Muscle of arm (tissue), 14 donors: ENCODE measurements at places on chromosomes 4 and X.

DNA sequence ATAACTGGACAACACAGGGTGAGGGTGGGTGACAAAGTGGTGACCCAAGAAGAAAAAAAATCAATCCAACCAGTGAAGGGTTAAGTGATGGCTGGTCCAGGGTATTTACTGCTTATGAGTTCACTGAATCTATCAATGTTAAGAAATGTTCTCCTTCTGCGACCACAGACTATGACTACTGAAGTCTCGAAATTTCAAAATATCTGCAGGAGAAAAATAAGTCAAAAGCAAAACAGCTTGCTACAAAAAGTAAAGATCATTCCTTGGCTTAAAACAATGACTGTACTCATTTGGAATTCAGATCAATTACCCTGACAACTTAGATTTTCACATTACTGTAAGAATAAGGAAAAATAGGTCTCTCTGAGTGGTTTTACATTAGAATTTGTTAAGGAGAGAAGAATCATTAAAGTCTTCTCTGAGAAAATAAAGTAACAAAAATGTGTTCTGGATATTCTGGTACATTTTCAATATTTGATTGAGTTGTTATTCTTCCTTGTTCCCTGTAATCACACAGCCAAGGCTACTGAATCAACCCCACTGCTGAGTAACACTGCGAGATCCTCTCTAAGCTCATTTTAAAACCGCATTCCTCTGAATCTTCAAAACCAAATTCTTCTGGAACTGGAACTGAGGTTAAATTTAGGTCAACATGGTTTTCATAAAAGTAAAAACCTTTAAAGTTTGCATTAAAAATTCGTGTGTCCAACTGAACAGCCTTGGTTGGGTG is 22.7 kb downstream of the SMPX start:
- no peak for DNase-seq

GRCh38 chr4:66197451-66197850 is 527.2 kb upstream of the EPHA5 start:
- no peak for DNase-seq

- no peak for DNase-seq
These were observed 13.3 kb upstream of the PSAPL1 start for GRCh38 chr4:7448036-7448435.

DNA sequence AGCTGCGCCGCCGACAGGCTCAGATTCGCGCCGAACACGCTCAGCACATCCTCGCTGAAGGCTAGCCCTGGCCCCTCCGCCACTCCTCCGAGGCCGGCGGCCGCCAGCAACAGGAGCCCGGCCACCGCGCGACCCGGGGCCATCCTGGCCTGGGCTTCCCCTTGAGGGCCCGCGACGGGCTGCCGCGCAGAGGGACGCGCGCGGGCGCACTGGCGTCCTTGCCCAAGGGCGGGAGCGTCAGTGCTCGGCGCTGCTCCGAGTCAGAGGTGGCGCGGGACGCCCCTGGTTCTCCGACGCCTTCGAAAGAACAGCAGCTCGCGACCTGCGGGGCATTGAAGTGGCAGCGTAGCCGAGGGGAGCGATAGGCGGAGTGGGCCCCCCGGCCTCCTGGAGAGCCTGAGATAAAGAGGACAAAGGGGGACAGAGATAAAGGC is 745 bp downstream of the SLC39A8 start:
- peak; percentile 38 for DNase-seq

- no peak for DNase-seq
These were observed 30.9 kb upstream of the HHIP start for GRCh38 chr4:144614850-144615585.

DNA sequence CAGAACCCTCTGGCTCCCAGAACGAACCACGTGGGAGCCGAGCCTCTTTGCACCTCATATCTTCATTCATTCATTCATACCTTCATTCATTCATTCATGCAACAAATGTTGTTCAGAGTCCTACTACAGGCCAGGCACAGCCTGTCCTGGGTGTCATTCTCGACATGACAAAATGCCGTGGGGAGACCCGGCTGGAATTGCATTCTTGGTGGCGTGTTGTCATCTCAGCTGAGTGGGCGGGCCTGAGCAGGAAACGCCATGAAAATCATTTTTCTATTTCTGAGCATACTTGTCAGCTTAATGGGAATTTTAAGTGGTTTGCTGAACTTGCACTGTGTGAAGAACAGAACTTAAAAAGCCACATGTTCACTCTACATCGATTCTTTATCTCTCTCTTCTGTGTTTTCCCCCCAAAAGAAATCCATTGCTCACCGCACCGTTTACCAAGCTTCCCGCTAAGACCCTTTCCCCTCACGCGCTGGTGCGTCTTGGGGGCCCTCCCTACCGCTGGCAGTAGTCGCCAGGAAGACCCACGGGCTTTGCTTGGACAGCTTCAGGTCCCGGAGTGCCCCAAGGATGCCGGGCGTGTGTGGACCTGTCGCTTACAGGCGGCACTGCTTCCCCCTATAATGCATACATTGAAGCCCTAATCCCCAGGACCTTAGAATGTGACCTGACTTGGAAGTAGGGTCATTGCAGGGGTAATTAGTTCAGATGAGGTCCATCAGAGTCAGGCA is 41.6 kb upstream of the HMX1 start:
- no peak for DNase-seq

DNA sequence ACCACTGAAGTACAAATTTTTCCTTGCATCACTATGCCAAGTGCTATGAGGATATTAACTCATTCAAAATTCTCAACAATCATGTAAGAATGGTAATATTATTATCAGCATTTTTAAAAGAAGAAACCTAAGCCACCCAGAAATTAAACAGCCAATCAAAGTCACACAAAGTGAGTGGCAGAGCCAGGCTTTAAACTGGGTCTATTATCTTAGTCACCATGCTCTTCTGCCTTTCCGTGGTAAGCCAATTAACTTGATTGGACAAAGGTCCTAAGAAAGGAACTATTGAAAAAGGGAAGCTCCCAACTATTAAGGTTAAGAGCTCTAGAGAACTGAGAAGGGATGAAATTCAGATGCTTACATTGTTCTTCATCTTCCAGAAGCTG is 111.5 kb downstream of the ASB9 start:
- no peak for DNase-seq

GRCh38 chr4:86686741-86687140 is 92.6 kb downstream of the PTPN13 start:
- no peak for DNase-seq

GRCh38 chr4:6710282-6710681 is 617 bp upstream of the MRFAP1L1 start:
- no peak for DNase-seq

- peak; percentile 24 for DNase-seq
These were observed 26.7 kb upstream of the TBC1D19 start for GRCh38 chr4:26557164-26557563.

GRCh38 chrX:119105826-119106225 is 21.8 kb downstream of the KIAA1210 start:
- no peak for DNase-seq

DNA sequence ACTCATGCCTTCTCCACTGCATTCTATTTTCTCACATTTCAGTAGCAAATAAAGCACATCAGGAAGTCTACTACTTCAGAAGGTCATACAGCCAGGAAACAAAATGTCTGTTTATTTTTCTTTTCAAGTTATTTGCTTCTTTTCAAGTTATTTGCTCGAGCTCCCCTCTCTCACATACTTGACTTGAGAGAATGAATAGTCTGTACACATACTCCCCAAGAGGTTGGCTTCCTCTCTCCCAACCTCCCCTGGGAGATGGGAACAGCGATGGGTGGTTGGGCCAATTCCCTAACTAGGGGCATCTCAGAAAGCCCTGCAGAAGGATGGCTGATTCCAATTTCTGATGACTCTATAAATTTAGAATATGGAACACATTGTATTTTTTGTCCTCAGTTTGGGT is 64.7 kb upstream of the PTPN13 start:
- DNase-seq = no peak

GRCh38 chrX:111869639-111870034 is 6.3 kb upstream of the TRPC5OS start:
- peak; percentile 59 for DNase-seq

DNA sequence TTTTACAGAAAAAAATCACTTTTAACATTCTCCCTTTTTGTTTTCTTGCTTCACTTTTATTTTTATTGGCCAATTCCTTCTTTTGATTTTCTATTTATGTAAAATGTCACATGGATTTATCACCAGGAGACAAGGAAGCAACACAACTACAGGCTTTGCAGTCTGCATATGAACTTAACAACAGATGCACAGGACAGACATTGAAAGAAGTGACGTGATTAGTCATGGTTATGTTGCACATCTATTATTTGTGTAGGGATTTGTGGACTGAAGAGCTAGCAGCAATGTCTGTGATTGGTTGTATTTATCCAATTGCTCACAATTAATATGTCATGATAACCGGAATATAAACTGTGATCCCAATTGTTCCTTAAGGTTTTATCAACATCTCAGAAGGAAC is 147.8 kb upstream of the KLF3 start:
- DNase-seq = no peak

DNA sequence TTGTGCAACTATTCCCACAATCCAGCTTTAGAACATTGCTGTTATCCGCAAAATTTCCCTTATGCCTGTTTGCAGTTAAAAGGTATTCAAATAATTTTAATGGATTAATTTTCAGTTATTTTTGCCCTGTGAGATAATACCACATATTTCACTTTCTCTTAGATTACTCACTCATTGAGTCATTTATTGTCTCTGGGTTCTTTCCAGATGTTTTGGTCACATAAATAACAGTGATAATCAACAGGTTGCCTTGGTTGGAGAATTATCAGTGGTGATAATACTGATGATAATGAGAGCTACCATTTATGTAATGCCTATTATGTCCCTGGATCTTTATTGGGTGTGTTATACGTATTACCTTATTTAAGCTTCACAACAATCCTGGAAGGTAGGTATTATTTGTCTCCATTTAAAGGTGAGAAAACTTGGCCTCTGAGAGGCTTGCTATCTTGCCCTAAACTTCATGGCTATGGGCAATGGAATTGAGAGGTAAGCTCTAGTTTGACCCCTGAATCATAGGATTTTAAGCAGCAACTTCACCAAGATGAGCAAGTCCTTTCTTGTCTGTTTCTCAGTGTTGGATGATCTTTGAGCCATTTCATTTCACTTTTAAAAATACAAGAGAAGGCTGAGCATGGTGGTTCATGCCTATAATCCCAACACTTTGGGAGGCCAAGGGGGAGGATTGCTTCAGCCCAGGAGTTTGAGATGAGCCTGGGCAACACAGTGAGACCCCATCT is 87.4 kb downstream of the KIT start:
- no peak for DNase-seq

DNA sequence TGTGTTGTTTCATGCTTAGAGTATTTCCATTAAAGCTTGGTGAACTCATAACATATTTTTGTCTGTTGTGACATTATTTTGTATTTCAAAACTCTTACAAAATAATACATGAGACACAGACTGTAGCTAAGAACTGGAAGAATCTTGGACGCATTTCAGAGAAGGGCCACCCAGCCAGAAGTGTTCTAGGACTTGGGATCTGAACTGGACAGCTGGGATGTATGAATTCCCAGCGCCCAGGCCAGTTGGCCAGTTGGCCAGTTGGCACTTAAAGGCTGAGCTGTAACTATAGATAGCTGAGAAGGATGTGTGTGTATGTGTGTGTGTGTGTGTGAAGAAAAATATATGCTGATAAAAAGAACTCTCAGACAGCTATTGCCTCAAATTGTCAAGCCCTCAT is 193.4 kb upstream of the GPR101 start:
- peak; percentile 53 for DNase-seq

- DNase-seq = no peak
These were observed 74.9 kb downstream of the GLUD2 start for GRCh38 chrX:121122332-121122731.
